ENCODE measurements at places on chromosomes 16 and 17.
A peak's percentile ranks its signal among the peaks of the same experiment; 100 is the strongest.

DNA sequence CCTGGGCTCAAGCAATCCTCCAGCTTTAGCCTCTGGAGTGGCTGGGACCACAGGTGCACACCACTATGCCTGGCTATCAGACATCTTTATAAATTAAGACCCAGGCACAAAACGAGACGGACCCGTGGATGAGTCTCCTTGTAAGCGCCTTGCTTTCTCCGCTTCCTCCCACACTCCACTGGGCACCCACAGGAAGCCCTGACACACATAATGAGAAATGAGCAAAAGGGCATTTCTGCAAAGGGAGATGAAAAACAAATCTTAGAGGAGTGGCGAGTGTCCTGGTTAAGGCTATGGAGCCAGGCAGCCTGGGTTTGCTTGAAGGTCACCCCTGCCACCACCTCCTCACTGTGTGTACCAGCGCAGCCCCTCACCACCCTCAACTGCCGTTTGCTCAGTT is 56.3 kb downstream of the XYLT1 start:
- DNase-seq: no peak
- H3K4me1 ChIP-seq: peaks cover 20% of the 10 kb centered on the region
- no peak overlapping the region for H3K27ac ChIP-seq
- H3K36me3 ChIP-seq: no peaks in the 10 kb centered on the region
- H3K4me3 ChIP-seq: no peak overlapping the region

GRCh38 chr17:29977836-29978235 is 36.4 kb downstream of the EFCAB5 start:
- H3K27ac ChIP-seq: no peak overlapping the region
- H3K36me3 ChIP-seq: no peaks in the 10 kb centered on the region
- no peak for DNase-seq

DNA sequence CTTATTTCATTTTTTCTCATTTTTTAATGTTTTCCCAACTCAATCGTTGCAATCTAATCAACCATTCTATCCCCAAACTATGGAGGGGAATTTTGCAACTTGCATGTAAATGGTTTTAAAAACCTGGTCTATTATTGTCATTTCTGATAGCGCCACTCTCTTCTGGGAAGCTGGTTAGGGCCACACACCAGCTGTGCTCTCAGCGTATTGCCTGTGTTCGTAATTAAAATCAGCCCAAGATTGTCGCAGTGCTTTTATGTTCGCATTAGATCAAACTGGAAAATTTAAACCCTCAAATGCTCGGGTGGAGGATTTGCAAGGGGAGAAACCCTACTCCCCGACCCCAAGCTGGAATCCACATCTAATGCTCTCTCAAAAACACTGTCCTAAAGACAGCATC is 123.5 kb upstream of the CACNG5 start:
- no peak overlapping the region for H3K4me3 ChIP-seq
- no peaks in the 10 kb centered on the region for H3K36me3 ChIP-seq
- DNase-seq: no peak
- H3K27me3 ChIP-seq: no peaks in the 10 kb centered on the region
- H3K27ac ChIP-seq: no peak overlapping the region

GRCh38 chr17:48841395-48841831 is 10.6 kb downstream of the CALCOCO2 start:
- H3K27ac ChIP-seq: peak overlapping the region; percentile 34
- DNase-seq: peak; percentile 59
- H3K27me3 ChIP-seq: no peaks in the 10 kb centered on the region
- H3K36me3 ChIP-seq: peaks cover 16% of the 10 kb centered on the region
- H3K4me1 ChIP-seq: peaks cover 56% of the 10 kb centered on the region
- H3K4me3 ChIP-seq: peak overlapping the region; percentile 54

GRCh38 chr17:18977021-18977420 is 25.1 kb downstream of the SLC5A10 start:
- H3K4me1 ChIP-seq: no peaks in the 10 kb centered on the region
- no peak overlapping the region for H3K4me3 ChIP-seq
- DNase-seq: no peak
- H3K27me3 ChIP-seq: no peaks in the 10 kb centered on the region
- no peaks in the 10 kb centered on the region for H3K36me3 ChIP-seq
- H3K27ac ChIP-seq: no peak overlapping the region

DNA sequence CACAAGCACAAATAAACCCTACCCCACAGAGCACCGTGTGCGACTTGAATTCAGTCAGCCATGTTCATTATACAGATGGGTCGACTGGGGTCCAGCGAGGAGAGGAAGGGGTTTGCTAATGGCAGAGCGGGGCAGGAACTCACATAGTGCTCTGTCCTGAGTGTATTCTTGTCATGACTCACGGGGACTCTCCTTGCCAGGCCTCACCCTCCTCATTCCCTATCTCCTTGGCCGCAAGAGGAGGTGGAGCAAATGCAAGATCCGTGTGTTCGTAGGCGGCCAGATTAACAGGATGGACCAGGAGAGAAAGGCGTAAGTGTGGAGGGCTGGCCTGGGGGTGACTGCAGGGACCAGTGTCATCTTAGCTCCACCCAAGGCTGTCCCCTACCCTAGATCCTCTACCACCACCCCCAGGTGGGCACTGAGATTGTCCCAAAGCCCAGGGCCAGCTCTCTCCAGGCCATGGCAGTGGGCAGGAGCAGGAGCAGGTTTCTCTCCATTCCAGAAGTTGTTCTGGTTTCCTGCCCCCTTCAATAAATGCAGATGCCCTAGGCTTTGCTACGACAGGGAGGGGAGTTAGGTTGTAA is 29.4 kb downstream of the SLC12A3 start:
- no peaks in the 10 kb centered on the region for H3K27me3 ChIP-seq
- H3K27ac ChIP-seq: no peak overlapping the region
- H3K36me3 ChIP-seq: no peaks in the 10 kb centered on the region
- H3K4me3 ChIP-seq: no peak overlapping the region
- peaks cover 7% of the 10 kb centered on the region for H3K4me1 ChIP-seq

DNA sequence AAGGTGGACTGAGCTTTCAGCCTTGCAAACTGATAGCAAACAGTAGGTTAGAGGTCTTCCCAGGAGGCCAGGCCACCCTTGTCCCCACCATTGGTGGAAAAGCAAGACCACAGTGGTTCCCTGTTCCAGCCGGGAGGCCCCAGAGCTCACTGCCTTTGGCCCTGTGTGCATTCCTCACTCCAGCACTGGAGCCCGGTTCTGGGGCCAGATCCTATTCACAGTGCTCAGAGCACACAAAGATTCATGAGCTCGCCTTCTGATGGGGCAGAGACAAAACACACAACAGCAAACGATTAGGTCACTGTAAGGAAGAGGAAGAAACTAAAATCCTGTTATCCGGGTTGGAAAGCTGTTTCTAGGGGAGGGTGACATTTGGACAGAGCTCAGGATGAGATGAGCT is 5.6 kb upstream of the PGS1 start:
- H3K4me1 ChIP-seq: peaks cover 2% of the 10 kb centered on the region
- DNase-seq: no peak
